Anterior cingulate cortex (tissue), 58 donors: ENCODE measurements at places on chromosomes 16 and 17.

- DNase-seq = no peak
Observed at GRCh38 chr16:69157196-69157595, 24.7 kb downstream of the UTP4 start.

DNA sequence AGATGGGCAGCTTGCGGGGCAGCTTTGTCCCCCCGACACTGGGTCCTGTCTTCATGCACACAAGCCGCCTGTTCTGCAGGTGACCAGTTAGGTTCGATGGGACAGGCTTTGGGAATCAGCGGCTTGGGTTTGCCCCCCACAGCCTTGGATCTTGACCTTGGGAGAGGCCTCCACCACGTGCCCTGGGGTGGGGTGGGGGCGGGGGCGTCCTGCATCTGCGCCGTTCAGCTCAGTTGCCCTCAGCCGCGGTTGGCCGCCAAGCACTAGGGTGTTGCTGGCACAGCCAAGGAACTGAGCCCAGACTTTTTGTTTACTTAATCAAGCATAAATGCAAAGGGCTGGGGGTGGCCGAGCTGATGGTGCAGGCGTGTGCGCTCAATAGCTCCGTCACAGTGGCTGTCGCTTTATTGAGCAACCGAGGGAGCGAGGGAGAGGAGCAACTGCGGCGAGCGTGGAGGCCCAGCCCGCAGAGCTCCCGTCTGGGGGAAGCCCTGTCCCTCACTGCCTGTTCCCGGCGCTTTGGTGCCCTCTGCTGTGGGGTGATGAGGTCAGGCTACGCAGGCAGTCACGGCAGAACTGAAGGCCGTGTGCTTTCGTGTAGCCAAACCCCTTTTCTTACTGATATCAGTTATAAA, 33.9 kb downstream of the JPH3 start:
- peak; percentile 34 for DNase-seq

- no peak for DNase-seq
Observed at GRCh38 chr17:80507965-80508364, 31.6 kb upstream of the NPTX1 start.

GRCh38 chr17:4130715-4131114, 12.1 kb downstream of the ZZEF1 start:
- DNase-seq = no peak

GRCh38 chr17:49916854-49917515, 52.0 kb upstream of the DLX4 start:
- DNase-seq = no peak

DNA sequence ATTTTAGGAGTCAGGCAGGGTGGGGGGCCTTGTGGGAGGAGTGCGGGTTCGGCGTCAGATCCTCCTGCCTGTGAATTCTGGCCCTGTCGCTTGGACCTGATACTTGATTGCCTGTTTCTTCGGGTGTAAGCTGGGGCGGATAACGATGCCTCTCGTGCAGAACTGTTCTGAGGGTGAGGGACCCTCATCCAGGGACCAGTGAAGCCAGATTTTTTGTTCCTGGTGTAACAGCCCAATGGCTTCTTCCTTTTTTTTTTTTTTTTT, 1.3 kb downstream of the TBCD start:
- DNase-seq = no peak

- no peak for DNase-seq
Observed at GRCh38 chr17:78344666-78345065, 15.2 kb downstream of the SOCS3 start.

- no peak for DNase-seq
Observed at GRCh38 chr17:6276711-6277110, 158.2 kb downstream of the AIPL1 start.

DNA sequence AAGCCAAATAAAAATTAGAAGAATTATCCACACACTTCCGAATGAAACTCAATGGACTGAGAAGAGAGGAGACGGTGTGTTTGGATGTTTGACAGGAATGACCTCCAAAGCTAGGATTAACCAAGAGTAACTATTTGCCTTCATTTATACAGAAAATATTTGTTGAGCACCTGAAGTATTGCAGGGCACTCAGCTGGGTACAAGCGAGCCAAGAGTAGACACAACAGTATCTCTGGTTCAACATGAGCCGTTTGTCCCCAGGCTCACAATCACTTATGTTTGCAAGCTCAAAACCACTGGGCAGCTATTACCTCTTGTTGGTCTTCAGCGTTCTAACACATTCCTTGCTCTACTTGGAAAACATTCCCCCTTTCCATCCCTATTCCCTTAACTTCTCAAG, 38.8 kb downstream of the MAF start:
- no peak for DNase-seq

DNA sequence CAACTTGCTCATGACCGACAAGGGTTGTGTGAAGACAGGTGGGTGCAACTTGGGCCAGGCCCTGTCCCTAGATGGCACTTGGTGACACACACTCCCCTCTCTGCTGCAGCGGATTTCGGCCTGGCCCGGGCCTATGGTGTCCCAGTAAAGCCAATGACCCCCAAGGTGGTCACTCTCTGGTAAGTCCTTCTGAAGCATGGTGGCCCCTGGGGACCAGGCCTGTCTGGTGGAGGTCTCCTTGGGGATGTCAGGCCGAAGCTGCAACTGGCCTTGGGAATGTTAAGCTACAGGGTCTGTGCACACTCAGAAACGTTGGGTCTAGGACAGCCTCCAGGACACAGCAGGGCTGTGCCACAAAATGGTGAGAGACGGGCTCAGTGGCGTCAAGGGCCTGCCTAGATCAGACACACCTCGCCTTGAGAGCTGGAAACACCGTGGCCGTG, 6.8 kb downstream of the CDK10 start:
- DNase-seq = no peak

DNA sequence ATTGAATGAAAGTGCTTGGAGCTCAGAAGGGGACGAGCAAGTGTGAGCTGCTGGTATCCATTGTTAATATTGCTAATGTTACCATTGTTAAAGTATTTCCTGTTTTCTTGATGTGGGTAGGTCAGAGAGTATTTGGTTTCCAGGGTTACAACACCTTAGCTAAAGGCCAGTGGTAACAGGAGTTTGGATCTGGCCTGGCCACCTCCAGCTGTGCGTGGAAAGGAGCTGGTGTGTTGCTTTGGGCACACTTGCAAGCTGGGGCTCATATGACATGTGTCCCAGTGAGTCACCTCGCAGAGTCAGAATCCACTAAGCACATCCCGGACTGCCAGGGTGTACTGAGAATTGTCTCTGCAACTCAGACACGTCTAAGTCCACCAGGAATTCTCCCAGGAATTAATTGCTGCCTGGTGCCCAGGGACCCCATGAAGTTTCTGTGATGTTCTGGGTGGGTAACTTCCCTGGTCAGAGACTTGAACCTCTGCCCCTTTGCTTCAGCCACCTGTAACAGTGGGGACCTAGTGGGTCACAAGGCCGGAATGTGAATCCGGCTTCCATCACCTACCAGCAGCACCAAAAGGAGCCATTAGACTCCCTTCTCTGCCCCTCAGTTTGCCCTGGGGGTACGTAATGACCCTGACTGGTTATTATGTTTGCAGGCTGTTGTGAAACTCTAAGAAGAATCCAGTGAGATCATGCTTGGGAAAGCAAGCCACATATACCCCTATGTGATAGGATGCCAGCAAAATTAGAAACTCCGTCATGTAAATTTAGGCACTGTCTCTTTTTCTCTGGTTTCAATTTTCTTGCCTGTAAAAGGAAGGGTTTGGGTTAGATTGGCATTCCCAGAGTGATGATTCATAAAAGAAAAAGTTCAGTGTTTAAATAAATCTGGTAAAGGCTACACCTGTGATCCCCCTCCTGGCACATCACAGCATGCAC, 12.8 kb downstream of the SLC6A2 start:
- DNase-seq = no peak

DNA sequence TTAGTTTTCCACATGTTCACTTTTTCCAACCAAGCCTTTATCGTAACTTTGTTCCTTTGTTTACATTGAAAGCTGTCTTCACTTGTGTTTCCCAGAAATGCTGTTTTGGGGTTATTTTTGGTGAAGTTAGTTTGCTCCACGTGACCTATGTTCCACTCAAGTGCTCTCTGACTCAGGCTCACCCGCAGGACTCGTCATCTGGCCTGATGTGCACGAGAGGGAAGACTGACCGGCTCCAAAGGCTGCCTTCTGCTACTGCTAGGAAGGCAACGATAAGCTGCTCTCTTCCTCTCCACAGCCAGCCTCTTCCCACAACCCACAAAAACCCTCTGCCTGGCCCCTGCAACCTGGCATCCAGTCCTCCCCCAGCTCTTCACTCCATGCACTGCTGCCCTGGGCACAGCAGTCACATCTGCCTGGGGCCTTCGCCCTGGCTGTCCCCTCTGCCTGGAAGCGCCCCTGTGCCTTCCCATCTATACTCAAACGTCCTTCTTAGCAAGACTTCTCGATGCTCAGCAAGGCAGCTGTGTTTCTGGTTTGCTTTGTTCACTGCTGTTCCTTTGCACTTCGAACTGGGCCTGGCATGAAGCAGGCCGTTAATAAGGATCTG, 28.0 kb downstream of the ZCCHC14 start:
- peak; percentile 14 for DNase-seq

- no peak for DNase-seq
Observed at GRCh38 chr17:41418116-41418860, 6.1 kb downstream of the KRT37 start.

- no peak for DNase-seq
Observed at GRCh38 chr17:76270770-76271668, 5.9 kb downstream of the UBALD2 start.

DNA sequence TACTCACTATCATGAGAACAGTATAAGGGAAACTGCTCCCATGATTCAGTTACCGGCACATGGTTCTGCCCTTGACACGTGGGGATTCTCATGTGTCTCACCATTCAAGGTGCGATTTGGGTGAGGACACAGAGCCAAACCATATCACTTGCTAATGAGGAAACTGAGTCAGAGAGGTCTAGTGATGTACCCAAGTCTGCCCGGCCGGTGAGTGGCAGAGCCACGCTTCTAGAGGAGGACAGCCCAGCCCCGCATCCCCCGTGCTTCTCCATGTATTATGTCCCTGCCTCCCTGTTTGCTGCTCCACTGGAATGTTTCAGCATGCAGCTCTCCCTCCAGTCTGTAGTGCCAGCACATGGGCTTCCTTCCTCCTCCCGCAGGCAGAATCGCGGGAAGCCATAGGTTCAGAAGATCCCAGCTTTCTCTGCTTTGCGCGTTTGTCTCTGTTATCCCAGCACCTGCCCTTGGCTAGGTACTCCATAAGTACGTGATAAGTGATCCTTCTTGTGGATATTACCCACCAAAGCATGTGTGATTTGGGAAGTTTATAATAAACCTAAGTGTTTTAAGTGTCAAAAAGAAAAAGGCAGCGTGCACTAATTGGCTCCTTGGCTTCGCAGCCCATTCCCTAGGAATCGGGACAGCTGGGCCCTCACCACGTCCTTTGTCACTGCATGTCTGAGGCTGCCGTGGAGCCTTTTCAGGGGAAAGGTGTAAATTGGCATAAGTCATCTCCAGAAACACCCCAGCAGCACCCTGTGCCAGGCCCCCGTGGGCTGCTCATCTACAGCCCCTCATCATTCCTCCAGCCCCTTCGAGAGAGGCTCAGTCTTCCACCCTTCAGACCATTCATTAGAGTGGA, 103.8 kb downstream of the CLEC16A start:
- no peak for DNase-seq

DNA sequence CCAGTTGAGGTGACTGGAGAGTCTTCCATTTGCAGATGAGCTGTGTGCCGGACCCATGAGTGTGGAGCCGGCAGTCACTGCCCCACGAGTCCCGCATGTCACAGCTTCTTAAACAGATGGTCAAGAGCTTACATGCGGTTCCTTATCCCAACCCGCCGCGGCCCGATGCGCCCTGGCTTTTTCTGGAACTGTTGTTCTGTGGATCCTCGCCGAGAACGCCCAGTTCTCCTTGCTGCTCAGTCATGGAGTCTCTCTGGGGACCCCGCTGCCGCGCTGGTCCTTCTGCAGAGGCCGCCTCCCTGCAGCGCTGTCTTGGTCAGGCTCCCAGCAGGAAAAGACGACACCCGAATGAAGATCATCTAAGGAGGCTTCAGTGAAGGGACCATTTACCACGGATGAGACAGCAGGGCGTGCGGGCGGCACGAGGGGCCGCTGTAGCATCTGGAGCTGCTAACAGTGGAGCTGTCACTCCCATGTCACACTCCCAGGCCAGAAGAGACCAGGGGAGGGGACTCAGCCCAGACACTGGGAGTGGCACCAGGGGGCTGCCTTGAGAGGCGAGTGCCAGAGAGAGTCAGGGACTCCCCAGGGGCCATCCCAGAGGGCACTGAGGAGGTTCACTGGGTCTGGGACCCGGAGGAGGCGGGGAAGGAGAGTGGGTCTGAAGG, 10.8 kb upstream of the LGALS3BP start:
- no peak for DNase-seq

- no peak for DNase-seq
Observed at GRCh38 chr17:8803531-8804420, 4.6 kb upstream of the MFSD6L start.

DNA sequence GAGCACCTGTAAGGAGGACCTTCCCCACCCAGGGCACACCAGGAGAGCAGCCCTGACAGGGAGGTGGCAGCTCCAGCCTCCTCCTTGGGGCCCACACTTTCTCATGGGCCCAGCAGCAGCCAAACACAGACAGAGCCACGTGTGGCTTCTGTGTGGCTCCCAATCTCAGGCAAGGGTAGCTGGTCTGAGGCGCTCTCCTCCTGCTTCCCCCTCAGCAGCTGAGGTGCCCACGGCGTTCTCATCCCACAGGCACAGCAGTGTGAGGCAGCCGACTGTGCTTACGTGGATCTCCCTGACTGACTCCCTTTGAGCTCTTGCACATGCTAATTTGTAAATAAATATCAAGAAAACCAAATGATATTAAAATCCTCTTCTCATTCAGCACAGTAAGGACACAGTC, 30.9 kb downstream of the CMTM3 start:
- DNase-seq = no peak

- DNase-seq = no peak
Observed at GRCh38 chr16:58128181-58128631, 975 bp downstream of the CFAP20 start.

- peak; percentile 28 for DNase-seq
Observed at GRCh38 chr17:56833057-56833808, 487 bp downstream of the C17orf67 start.

DNA sequence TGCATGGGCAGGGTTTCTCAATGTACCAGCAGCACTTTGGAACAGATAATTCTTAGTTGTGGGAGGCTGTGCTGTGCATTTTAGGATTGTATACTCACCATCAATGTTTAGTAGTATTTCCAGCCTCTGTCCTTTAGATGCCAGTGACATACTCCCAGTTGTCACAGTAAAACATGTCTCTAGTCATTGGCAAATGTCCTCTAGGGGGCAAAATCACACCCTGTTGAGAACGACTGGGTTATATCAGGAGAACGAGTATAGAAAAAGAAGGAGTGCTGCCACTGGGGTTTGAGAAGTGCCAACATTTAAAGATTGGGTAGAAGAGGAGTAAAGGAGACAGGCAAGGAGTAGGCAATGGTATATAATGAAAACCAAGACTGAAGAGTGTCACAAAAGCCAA, 37.9 kb upstream of the SMIM36 start:
- no peak for DNase-seq

GRCh38 chr17:82794781-82795482, 43.1 kb downstream of the TBCD start:
- no peak for DNase-seq

- no peak for DNase-seq
Observed at GRCh38 chr16:79061181-79061580, 539.4 kb downstream of the MAF start.
